ENCODE measurements at places on chromosomes 6 and 20.

- no peak for DNase-seq
These were observed 48.8 kb upstream of the KIF25 start for GRCh38 chr6:167948716-167949115.

GRCh38 chr20:56411759-56412472 lies at the start of gene CASS4:
Gene CASS4 (plus strand): TSS chr20:56412260. CDS start chr20:56412459, 199 bp downstream.
- peak; percentile 31 for DNase-seq

DNA sequence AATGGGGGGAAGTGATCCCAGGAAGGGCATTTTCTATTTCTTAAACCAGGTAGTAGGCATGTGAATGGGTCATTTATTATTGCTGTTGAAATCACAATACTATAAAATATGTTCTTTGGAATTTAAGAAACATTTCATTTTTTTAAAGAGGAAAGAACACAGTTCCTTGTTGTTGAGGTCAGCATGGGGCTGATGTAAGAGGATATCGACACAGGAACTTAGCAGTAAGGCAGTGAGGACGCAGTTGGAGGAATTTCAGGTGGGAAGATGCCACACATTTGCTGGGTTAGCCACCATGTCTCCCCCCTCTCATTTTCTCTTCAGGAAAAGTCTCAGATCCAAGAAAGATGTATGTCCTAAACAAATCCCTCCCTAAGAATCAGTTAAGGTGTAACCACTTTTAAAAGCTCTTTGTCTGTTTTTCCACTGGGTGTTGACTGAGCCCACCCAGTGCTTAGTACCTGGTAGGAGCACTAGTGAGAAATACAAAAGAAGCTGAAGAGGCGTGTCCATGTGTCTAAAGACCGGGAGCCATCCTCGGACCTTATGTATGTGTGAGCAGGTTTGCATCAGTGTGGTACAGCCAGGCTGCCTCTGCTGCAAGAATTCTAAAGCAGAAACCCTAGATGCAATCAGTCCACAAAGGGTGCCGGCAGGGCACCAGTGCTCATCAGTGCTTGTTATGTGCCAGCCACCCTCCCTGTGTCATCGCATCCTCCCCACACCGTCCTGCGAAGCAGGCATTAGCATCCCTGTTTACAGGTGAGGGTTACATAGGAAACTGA lies 98.9 kb downstream of the TCP11 start:
- no peak for DNase-seq

DNA sequence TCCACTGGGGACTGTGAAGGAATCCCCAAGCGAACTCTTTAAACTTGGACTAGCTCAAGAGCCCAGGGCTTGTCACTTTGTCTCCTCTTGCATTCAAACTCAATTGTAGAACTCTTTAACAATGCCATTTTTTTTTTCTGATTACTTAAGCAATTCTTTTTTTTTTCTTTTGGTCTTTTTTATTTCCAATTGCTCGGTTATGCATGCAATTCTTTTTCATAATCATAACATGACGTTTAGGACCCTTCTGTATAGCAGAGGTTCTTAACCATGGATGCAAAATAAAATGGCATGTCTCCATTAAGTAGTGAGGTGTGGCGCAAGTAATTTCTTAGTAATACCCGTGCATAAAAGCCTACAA lies 466 bp upstream of the BFSP1 start:
- no peak for DNase-seq

DNA sequence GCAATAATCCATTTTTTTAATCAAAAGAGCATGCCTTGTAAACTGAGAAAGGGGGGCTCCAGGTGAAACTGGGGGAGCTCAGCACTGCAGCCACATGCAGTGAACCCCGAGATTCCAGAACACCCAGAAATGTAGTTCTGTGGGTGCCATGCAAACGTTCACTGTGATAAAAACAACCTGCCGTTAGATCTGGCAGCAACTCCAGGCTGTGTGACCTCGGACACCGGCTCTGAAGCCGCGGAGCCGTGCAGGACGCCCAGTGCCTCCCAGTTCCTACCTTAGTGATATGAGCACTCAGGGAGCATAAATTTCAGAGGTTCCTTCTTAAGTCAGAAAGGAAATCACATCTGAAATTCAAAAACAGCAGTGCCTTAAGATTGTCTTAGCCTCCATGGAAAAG lies 85.4 kb upstream of the THBS2 start:
- DNase-seq, result no peak

DNA sequence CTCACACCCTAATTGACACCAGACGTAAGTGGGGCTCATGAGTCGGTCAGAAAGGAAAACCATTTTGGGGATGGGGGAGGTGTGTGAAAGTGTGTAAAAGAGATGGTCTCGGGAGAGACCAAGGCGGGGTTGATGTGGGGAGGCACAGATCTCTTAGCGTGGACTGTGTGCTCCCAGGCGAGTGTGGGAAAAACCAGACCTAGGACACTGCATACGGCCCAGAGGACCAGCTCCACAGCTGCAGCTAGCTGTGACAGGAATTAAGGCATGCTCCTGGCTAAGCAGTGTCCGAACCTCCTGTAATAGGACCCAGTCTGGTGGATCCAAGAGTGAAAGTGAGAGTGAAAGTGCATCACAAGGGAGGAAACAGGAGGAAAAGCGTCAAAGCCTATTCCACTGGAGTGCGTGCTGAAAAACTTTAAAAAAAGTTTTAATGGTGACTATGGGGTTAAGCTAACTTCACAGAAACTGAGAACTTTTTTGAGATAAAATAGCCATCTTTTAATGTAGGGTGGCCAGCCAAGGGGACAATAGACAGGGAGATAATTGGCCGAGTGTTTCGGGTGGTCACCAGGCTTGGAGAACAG lies 9.6 kb downstream of the IL22RA2 start:
- DNase-seq, result no peak

DNA sequence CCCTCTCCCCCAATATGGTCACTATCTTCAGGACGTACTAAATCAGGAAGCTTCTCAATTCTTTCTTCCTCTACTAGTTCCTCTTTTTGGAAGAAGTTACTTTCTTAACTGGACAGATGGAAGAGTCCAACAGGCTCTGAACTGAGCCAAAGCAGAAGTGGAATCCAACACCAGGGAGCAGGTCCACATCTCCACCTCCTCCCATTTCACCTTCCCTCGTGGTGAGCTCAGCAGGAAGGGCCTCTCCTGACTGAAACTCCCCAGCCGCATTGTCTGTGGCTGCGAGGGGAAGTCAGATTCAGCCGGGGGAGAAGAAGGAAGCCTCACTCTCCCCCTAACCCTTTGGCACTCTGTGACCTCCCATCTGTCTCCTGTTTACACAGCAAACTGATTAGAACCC lies 63.8 kb upstream of the UST start:
- DNase-seq, result no peak

GRCh38 chr6:26122005-26122388 lies 34.8 kb downstream of the HFE start:
- DNase-seq, result no peak

GRCh38 chr6:139446138-139446715 lies 71.8 kb upstream of the CITED2 start:
- no peak for DNase-seq

- DNase-seq, result no peak
These were observed 36.6 kb downstream of the CITED2 start for GRCh38 chr6:139337830-139338229.

All from kidney tubule cell (primary cell).